ENCODE measurements at places on chromosomes 7 and 10. TPM values are rescaled to one million over a fixed set of nuclear protein-coding genes. Genes with fewer than 3 reads are reported as not detected.

DNA sequence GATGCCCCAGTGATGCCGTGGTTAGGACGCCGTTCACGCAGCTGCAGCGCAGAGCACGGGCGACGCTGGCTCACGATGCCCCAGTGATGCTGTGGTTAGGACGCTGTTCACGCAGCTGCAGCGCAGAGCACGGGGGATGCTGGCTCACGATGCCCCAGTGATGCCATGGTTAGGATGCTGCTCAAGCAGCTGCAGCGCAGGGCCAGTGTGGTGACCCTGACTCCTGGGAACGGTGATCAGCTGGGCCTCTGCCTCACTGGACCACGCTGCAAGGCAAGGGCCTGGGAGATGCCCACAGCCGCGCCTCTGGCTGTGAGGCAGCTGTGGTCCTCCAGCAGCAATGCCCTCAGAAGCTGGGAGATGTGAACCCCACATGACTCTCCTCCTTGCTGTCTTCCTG, 280.6 kb downstream of the DNAJB6 start:
- no peak for DNase-seq

GRCh38 chr10:71708301-71708703, 11.3 kb downstream of the C10orf105 start:
- DNase-seq = peak; percentile 84

DNA sequence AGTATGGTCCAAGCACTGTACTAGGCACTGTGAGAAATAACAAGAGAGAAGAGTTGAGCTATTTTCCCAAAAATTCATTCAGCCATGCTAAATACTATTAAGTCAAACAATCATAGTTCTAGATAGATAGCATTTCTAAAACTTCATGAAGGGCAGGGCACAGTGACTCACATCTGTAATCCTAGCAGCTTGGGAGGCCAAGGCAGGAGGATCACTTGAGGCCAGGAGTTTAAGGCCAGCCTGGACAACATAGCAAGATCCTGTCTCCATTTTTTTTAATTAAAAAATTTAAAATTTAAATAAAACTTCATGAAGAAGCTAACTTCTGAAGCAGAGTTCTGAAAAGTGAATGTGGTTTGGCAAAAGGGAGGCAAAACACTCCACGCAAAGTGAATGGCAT, 29.9 kb downstream of the USP54 start:
- DNase-seq = no peak

DNA sequence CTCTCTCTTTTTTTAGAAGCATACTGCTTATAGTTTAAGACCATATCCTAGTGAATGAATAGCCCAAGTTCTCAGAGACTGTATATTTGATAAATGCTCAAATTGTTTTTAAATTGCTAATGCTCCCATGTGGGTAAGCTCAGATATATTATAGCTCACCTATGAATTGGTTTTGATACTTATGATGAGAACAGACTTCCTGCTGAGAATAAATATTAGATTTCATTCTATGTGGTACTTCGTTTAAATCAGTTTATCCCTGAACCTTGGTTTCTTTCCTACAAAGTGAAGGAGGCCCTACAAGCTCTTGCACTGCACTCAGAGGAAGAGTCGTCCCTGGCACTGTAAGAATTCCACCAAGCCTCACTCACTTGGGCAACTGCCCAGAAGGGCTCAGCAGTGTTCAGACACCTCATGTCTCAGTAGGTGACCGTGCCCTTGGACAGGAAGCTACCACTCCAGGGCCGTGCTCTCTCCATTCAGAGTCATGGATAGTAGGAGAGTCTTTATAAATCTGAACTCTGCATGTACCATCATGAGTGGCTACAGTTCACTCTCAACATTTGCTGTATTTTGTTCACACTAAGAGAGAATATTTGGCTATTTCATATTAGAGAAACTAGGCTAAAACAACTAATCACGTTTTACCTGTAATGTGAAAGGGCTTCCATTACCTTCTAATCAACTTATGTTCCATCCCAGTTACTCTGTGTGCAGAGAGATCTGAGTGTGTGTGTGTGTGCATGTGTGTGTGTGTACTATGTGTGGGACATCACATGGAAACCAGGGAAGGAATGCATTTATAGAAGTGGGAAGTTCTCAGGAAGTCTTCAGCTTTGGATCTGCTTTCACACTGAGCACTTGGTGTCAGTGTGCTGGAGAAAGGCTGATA, 93.8 kb downstream of the PTPRE start:
- no peak for DNase-seq

MRPL32 gene
- 62.8 TPM for total RNA-seq

WDR91 gene
- total RNA-seq = 10.0 TPM

AHR gene
- total RNA-seq = 66.0 TPM

PKD2L1 gene
- total RNA-seq = 0.26 TPM

CLEC2L gene
- 0.21 TPM for total RNA-seq

KCNH2 gene
- 8.0 TPM for total RNA-seq

Measured in type B pancreatic cell (in vitro differentiated cells).